ENCODE measurements at places on chromosomes 3 and 15.
A peak's percentile ranks its signal among the peaks of the same experiment; 100 is the strongest.

GRCh38 chr15:66186049-66186825, 67.3 kb downstream of the MEGF11 start:
- no peak for DNase-seq

GRCh38 chr3:128257632-128258031, 104.4 kb downstream of the EEFSEC start:
- DNase-seq: no peak

GRCh38 chr3:52297242-52298148, 9.9 kb downstream of the GLYCTK start:
- no peak for DNase-seq

DNA sequence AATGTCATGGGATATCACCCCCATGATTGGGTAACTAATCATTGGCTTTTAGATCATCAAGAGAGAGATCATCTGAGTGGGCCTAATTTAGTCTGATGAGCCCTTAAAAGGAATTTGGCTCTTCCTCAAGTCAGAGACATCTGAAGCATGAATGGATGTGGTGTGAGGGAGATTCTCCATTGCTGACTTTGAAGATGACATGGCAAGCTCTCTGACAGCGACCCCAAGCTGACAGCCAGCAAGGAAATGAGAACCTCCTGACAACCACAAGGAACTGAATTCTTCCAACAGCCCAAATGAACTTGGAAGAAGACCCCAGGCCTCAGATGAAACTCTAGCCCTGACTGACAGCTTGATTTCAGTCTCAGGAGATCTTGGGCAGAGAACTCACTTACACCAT, 108.4 kb upstream of the SPATA12 start:
- no peak for DNase-seq

DNA sequence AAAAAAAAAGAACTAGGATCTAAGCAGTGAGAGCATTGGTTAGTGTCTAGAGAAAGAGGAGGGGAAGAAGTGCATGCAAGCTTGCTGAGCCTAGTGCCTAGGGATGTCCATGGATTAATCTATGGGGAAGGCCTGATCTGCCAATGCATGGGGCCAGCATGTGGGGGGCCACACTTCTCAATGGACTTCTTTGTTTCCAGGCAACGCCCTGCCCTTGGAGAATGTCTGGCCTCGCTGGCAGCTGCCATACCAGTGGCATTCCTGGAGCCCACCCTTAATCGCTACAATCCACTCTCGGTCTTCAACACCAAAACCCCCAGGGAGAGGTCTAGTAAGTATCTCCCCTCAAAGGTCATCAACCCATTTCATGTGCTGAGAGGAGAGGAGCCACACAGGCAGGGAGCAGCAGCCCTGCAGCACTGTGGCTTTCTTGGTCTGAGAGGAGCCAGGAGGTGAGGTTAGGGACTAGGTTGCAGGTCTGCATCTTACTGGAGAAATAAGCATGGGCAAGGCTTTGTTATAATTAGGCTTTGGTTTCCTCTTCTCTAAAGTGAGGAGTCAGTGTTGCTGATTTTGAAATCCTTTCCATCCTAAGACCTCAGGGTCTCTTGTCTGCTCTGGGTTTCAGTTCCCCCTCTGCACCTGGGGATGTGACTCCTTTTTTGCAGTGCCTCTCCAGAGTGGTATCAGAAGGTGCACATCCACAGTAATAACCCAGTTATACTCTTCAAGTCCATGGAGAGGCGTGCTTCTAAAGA, 188.1 kb upstream of the CHRM5 start:
- no peak for DNase-seq

- no peak for DNase-seq
Observed at GRCh38 chr3:76866729-76867408, 173.0 kb upstream of the ROBO2 start.

DNA sequence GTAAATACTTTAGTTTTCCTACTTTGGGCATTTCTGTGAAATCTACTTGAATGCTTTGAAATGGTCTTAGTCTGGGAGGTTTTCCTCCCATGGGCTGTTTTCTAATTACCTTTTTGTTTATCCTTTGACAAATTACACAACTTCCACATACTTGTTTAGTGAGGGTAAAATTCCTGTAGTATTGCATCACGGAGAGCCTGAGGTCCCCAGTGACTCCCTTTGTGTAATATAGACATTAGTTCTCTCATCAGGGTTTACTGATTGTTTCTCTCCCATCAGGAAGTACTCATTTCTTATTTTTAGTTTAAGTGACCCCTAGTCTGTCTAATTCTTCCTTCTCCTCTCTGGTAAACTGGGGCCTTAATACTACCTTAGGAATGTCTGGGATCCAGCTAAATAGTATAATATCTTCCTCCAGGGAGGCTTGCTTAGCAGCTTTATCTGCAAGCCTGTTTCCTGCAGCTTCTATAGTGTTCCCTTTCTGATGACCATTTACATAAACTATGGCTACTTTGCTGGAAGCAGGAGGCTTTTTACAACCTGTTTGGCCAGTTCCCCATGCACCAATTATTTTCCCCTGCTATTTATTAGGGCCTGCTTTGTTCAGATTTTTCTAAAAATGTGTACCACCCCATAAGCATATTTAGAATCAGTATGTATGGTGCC, 87.2 kb upstream of the XCR1 start:
- peak; percentile 27 for DNase-seq

DNA sequence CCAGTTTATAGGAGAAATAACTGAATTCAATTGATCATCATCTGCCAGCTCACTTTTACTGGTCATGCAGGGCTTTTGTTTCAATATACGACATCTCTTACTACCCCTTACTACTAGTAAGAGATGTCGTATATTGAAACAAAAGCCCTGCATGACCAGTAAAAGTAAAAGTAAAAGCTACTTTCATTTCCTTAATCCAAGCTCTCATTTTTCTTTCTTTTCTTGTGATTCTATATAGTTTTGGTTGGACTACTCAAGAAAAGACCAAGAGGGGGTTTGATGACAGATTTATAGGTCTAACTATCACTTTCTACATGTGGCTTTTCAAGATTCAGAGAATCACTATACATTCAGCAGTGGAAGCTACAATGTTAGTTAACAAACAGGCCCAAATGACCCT, 1237.3 kb downstream of the ROBO2 start:
- DNase-seq: no peak
